ENCODE measurements at places on chromosomes 5 and 9.
A peak's percentile ranks its signal among the peaks of the same experiment; 100 is the strongest.

- DNase-seq, result no peak
These were observed 76.3 kb downstream of the OSTF1 start for GRCh38 chr9:75164573-75164972.

DNA sequence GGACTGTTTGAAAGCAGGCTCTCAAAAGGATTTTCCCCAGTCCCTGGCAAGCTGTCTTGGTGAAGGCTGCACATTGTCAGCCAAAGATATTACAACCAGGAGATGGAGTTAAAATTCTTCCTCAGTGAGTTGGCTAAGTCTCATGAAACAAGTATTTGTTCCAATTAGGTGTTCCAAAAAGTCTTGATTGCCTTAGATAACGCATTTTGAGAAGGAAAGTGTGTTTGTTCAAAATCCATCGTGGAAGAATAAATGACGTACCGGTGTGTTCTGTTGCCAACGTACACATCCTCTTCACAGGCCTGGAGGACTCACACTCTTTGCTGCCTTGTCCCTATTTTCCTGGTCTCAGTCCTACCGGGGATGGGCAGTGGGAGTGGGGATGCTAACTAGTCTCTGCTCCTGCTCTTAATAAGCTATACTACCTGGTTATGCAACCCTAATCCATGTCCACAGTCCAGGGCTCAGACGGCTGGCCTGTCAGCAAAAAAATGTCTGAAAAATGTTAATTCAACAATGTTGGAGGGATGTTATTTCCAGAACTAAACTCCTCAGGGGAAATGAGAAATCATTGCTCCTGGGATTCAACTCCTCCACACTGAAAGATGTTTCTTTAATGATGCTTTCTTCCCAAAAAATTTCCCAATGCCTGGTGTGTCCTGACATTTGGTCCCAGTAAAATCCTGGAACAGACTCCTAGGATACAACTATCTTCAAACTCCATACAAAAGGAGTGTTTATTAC lies 175.3 kb upstream of the KLF9 start:
- DNase-seq, result no peak

DNA sequence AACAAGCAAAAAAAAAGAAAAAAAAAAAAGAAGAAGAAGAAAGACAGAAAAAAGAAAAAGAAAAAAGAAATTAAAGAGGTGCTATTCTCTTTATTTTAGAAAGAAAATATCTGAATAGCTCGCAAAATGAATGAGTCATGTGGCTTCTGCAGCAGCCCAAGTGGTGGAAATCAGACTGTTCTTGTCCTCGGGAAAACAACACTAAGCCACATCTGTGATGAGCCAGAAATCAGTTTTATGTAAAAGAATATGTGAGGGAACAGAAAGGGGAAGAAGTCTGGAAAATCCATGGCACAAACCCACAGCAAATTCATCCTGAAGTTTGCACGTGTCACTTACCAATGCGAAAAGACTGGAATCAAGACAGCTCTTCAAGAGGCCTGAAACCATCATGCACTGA lies 118.7 kb upstream of the GAS1 start:
- no peak for DNase-seq

DNA sequence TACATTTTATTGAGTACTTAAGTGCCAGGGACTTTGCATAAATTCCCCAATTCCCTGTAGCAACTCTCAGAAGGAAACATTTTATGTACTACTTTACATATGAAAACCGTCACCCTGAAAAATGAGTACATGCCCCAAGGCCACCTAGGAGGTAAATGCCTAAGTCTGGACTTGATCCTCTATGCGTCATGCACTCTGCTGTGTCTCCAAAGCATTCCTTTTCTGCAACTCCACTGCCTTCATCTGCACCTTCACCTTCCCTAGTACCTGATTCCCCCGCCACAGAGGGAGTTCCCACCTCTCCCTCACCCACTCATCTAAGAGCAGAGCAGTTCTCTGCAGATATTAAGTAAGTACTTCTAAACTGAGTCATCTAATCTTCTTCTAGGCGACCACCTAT lies 75.2 kb upstream of the HRH2 start:
- no peak for DNase-seq

DNA sequence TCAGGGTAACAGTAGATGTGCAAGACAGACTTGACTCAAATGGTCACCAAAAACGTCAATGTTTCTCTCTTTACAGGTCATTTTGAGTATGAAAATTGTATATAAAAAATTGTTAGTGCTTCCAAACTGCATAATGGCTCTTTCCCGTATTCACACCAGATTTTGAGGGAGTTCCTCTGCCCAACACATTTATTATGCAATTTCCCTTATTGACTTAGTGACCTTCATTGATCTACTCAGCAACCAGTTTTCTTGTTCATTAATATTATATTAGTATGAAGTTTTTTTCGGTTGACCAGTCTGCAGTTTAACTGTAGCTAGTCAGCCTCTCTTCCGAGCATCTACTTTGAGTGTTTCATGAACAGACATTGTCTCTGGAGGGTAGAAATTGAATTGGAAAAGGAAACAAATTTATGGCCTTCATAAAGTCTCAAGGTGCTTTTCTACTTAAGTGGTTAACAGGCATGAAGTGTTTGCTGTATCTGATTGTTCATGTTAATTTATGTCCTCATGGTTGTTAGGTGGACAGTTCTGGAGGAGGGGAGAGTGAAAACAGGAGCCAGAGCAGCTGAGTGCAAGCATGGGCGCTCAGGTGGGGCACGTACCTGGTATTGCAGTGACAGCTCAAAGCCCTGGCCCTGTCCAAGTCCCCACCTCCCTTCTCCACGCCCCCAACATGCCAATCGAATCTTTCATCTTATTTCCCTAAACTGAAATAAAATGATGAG lies 240.2 kb downstream of the RFK start:
- no peak for DNase-seq

DNA sequence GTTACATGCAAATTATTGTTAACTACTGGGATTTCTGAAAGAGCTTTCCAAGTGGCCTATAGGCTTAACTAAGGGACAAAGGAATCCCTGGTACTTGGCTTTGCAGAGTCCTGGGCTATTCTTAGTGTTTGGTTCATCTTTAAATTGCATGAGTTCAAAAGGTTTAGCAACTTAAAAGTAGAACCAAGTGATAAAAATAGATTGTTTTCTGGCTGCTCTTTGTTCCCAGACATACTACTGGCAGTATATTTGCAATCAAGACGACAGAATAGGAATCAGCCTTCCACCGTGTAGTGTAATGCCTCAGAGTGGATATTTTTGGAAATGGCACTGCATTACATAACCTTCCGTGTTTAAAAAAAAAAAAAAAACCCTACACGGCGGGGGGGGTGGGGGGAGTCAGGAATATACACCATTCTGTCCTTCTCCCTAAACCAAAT lies 1.0 kb downstream of the NREP start:
- DNase-seq, result peak; percentile 46

GRCh38 chr5:113092683-113093082 lies 116.1 kb downstream of the DCP2 start:
- no peak for DNase-seq

DNA sequence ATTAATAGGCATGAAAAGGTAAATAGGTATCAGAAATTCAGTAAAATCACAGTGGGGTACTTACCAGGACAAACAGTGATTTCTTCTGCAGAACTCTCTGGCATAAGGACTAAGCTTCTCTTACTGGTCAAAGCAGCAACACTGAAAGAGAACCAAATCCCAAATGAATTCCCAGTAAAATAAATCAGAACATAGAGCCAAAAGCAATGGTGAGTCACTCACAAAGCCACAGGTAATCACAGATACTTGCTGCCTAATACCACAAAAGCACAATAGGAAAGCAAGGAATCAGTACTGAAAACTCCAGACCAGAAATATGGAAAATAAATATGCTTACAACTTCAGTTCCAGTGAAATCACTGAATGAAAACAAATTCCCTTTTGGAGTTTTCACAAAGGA lies 50.7 kb downstream of the UIMC1 start:
- no peak for DNase-seq

DNA sequence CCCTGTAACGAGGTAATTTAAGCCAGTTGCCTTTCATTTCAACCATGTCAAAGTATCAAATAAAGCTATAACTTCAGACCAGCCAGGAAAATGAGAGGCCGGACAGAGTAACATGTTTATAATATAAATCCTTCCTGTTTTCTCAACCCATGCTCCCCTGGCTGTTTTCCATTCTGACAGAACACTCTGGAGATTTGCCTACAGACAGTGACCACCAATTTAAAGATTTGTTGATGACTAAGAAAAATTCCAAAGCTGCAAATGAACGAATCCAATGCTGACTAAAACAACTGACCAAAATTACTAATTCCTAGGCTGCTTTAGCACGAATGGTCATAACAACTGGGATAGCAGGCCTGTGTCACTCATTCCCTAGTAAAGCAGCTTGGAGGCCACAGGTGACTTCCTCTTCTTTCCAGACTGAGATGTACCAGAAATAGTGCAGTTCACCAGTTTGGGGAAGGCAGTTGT lies 141.4 kb downstream of the AOPEP start:
- DNase-seq, result no peak

DNA sequence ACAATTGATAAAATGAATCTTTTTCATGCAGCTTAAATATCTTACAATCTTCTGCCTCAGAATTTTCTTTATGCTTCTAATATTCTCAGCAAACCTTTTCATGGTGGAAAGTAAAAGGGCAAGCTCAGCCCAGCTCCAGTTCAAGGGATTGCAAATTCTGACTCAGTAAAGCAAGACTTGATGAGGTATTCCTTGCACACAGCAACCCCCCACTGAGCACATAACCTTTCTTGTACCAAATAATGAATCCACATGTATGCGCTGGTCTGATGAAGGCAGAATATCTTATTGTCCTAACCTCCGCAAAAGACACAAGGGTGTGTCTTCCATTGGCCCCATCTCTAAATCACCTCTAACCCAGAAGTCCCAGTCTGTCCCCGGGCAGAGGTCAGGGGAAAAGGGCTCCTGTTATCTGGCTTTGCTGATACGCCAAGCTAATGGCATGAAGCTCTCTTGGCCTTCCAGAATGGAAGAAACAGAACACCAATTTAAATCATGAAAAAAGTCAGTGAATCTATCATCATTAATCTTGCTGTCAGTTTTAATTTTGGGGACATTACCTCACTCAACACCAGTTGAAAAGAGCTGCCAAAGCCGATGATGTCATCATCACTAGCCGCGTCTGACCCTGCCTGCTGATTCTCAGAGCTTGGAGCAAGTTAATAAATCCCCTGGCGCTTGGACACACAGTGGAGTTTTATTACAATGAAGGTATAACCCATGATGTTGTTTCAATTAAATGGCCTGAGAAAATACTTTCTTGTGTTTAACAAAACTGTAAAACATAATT lies 592.5 kb upstream of the CLINT1 start:
- no peak for DNase-seq

GRCh38 chr5:126402621-126403555 lies 20.3 kb upstream of the GRAMD2B start:
- no peak for DNase-seq

DNA sequence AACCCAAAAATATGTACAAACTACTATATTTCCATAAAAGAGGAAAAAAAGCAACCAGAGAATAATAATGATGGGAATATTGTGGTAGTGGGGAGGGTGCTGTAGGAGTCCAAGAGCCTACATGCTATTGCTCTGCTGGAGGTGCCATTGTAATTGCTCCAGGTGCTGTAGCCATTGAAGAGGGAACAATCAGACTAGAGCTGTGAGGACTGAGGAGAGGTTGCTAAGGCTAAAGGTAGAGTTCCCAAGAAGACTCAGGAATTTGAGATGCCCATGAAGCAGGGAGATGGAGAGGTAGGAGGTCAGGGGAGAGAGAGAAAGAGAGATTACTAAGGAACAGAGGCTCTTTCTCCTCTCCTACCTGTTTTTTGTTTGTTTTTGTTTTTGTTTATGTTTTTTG lies 394.0 kb downstream of the DMRTA1 start:
- no peak for DNase-seq

- DNase-seq, result no peak
These were observed 22.1 kb downstream of the MCIDAS start for GRCh38 chr5:55205001-55205400.

GRCh38 chr5:108602830-108603229 lies 144.9 kb upstream of the FER start:
- DNase-seq, result no peak

GRCh38 chr5:34062419-34062818 lies 19.4 kb upstream of the C1QTNF3 start:
- DNase-seq, result no peak

DNA sequence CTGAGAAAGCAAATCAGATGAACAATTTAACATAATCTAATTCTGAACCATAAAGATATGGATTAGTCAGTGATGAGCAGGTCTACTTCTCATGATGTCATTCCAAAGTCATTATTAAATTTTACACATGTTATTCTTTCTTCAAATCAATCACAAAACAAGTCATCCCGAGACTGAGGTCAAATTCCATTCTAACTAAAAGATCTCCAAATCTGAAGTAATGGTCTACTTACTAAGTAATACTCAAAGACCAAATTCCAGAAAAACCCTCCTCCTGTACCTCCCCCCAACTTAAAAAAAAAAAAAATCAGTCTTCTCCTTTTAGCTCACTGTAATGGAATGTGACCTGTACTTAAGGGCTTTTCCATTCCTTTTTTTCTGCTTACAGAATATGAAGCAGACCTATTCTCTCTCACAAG lies 4.7 kb downstream of the PFDN1 start:
- no peak for DNase-seq

GRCh38 chr9:2613730-2614271 lies 7.8 kb upstream of the VLDLR start:
- DNase-seq, result no peak

DNA sequence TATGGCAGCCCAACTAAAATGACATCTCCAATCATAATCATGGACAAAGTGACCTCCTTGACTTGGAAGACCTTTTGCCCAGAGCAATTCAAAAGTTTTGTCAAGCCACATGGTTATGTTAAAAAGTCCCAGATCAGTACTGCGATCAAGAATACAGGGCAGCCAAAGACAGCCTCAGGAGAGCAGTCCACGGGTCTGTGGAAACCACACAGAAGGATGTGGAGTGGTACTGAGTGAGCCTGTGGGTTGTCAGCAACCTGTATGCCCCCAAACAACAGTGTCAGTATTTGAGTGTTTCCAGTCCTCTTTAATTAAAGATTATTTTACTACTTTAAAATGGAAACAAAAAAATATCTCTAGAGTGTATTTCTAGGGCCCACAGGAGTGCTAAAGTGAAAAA lies 345.4 kb upstream of the EFNA5 start:
- no peak for DNase-seq

- DNase-seq, result peak; percentile 62
These were observed 373 bp downstream of the FBXW5 start for GRCh38 chr9:136944212-136944518.

DNA sequence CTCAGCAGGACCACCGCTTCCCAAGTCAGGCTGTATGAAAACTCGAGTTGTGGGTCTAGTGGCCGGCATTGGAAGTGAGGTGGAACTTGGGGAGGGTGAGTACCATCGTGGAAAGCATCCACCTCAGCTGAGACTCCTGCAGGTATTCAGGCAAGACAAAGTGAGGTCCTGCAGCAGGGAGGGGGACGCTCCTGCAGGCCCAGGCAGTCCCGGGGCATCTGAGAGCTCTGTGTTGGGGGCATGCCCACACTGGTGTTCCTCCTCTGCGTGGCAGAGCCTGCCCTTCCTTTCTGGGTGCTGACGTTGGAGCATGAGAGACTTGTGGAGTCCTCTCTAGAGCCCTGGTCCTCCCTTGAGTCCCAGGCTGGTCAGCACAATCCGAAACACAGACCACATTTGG lies 187.7 kb downstream of the CACNA1B start:
- no peak for DNase-seq

GRCh38 chr5:168019143-168019542 lies 272.3 kb upstream of the WWC1 start:
- DNase-seq, result no peak

GRCh38 chr5:51846015-51846414 lies 462.8 kb downstream of the ISL1 start:
- DNase-seq, result no peak

All from hematopoietic multipotent progenitor cell treated with erythropoietin and hydrocortisone succinate and interleukin-3 and kit ligand, for 6 days (in vitro differentiated cells).